Activated CD4-positive, CD25-positive, alpha-beta regulatory T cell (primary cell): ENCODE measurements at places on chromosomes 12 and 14.
A peak's percentile ranks its signal among the peaks of the same experiment; 100 is the strongest.

- DNase-seq: no peak
These were observed 498 bp downstream of the RACGAP1 start for GRCh38 chr12:50024805-50025186.

GRCh38 chr14:47438650-47439140 lies 236.7 kb downstream of the MDGA2 start:
- DNase-seq: no peak

GRCh38 chr14:100237735-100238418 lies 1.1 kb upstream of the YY1 start:
- DNase-seq: peak; percentile 27

GRCh38 chr14:94040247-94040646 lies 14.1 kb downstream of the OTUB2 start:
- no peak for DNase-seq

DNA sequence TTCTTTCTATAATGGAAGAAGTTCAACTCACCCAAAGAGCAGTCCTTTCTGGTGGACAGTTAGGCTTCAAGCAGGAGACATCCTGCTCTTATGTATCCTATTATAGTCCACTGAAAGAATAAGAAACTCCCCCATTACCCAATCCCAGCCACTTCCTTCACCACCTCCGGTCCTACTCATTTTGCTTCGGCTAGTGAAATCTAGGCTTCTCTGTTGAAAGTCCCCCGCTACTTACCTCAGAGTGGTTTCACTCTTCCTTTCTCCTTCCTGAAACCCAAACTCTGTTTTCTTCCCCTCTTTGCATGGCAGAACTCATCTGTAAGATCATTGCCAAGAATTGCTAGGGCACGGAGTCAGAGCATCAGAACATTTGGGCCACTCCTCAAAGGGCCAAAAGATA lies at the start of gene GPR84:
TSS of gene GPR84 (minus strand) at position 74 of the 400 bp plus-strand sequence. CDS start 635 bp downstream, outside the sequence.
- DNase-seq: no peak

GRCh38 chr14:80475074-80475473 lies 263.8 kb upstream of the DIO2 start:
- no peak for DNase-seq

DNA sequence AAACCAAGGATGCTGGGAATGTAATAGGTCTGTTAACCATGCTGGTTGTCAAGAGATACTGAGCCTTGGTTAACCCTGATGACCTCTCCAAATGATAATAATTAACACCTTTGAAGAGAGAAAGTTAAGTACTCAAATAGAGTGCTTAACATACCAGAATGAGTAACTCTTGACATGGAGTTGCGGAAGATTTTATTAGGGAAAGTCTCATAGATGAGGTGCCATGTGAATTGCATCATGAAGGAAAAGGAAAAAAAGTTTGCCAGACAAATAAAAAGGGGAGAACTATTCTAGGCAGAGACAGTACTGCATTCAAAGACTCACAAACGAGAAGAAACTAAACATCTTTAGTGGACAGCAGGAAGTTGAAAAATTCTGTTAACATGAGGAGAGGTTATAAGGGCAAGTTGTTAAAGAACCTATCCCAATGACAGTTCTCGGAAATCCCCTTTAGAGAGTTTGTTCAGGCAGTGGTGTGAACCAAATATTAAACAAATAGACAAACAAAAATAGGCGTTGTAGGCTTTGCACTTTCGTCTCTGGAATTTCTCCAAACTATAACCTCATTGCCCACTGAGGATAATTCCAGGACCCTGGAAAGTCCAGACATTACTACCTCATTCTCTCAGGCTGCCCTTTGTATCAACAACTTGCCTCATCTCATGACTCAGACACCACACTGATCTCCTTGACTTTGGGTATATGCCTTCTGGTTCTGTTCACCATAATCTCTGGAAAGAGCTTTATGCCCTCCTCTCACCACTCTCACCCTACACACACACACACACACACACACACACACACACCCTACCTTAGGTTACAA lies 435.0 kb downstream of the GXYLT1 start:
- no peak for DNase-seq

- DNase-seq: no peak
These were observed 12.2 kb upstream of the COL2A1 start for GRCh38 chr12:48016373-48017020.

DNA sequence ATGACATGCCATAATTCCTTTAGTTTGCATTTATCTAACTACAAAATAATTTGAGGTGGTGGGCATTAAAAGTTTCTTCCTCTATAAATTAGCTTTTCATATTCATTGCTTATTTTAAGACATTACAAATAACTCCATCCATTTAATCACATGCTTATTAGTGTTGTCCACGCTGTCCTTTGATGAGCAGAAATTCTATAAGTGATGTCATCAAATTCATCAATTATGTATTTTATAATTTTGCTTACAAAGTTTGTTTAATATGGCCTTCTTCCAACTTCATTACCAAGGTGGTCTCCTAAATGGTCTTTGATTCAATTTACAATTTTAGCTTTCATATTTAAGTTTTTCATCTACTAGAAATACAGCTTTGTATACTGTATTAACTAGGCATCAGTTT lies 173.5 kb downstream of the PRKD1 start:
- no peak for DNase-seq

- no peak for DNase-seq
These were observed 83.1 kb downstream of the ANO6 start for GRCh38 chr12:45298721-45299692.

DNA sequence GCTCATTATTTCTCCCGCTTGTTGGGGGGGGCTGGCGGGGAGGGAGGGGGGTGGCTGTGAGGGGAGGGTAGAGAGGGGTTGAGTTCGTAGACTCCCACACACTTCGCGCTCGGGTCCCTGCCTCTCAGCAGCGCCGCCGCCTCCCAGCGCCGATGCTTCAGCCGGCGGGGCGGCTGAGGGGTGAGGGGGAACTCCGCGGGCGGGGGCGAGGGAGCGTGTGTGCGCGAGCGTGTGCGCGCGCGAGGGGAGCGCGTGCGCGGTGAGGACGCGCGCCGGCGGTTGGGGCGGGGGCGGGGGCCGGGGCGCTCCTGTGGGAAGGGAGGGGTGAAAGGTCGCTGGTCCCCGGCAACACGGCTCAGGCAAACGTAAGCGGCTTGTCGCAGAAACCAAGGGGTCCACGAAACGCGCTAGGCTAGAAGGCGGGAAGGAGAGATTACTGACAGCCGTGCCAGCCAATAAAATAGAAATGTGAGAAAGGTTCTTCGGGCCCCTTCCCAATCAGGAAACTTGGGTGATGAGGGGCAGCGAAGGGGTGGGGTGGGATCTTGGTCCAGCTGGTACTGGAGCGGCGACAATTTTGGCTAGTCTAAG lies 343 bp upstream of the NOVA1 start:
- no peak for DNase-seq

- no peak for DNase-seq
These were observed 122.4 kb downstream of the SLC25A47 start for GRCh38 chr14:100445436-100446088.

- no peak for DNase-seq
These were observed 118.2 kb downstream of the METTL25 start for GRCh38 chr12:82476511-82476910.

GRCh38 chr14:70317969-70318634 lies 41.4 kb downstream of the COX16 start:
- DNase-seq: no peak

DNA sequence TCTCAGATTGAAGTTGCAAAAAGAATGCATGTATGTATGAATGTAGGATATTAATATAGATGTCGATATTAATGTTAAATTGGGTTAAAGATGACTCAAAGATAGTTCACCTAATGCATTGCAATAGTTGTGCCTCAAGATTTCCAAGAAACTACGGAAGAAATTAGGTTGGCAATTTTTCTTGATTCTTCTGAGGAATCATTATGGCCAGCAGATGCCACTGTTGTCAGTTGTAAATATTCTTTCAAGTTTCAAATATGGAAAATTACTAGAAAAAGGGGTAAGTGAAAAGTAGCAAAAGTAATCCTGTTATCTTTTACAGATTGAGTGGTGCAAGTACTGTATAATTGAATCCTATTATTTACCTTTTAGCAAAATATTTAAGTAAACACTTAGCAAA lies 202.1 kb downstream of the ADAMTS20 start:
- no peak for DNase-seq

DNA sequence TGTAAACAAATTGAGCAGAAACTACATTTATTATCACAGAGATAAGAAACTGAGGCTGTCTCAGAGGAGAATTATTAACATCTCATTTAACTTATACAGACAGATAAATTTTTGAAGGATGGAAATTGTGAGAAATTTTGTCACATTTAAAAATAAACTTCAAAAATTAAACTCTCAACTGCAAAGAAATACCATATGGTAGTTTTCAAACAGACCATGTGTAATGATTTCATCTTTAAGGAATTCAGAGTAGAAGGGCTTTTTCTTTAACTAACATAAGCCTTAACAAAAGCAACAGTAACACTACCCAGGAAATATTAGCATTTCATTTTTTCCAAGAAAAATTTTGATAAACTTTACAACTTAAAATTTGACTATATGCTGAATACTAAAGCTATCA lies 26.6 kb downstream of the NUP37 start:
- DNase-seq: no peak

- DNase-seq: no peak
These were observed 116.6 kb downstream of the CALM1 start for GRCh38 chr14:90513161-90514014.

DNA sequence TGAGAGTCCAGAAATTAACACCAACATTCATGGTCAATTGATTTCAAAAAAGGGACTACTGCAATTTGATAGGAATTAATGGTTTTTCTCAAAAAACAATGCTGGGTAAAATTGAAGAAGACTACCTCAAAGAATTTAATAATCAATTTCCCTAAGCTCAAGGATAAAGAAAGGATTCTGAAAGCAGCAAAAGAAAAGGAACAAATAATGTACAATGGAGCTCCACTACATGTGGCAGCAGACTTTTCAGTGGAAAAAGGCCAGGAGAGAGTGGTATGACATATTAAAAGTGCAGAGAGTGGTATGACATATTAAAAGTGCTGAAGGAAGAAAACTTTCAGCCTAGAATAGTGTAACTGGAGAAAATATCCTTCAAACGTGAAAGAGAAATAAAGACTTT lies 15.6 kb upstream of the TAS2R43 start:
- DNase-seq: no peak

- no peak for DNase-seq
These were observed 50.4 kb upstream of the RIN3 start for GRCh38 chr14:92463141-92463540.

GRCh38 chr12:71194657-71195056 lies 36.9 kb upstream of the TSPAN8 start:
- no peak for DNase-seq

- no peak for DNase-seq
These were observed 983 bp upstream of the COPS7A start for GRCh38 chr12:6722863-6723262.

DNA sequence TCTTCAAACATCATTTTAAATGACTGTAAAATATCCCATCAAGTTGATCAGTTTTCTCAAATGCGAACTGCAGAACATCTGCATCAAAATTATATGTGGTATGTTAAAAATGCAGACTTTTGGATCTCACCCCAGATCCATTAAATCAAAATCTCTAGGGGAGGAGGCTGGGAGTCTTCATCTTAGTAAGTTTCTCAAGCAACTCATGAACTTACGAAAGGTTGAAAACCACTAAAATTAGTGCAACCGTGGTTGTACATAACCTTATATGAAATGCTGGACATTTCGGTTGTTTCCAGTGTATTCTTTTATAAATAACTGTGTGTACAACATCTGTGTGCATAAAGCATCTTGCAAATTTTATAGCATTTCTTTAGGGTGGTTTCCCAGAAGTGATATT lies 39.2 kb downstream of the ZFP36L1 start:
- no peak for DNase-seq

DNA sequence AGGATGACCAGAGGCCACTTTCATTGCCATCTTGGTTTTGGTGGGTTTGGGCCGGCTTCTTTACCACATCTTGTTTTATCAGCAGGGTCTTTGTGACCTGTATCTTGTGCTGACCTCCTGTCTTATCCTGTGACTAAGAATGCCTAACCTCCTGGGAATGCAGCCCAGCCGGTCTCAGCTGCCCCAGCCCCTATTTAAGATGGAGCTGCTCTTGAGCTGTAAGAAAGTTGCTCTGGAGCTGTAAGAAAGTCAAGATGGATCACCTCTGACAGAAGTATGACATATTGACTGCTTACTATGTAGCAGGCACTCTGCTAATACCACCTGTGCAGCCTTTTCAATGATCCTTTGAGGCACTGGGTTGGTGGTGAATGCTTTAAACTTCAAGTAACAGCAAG lies 52.1 kb downstream of the RIN3 start:
- DNase-seq: no peak

DNA sequence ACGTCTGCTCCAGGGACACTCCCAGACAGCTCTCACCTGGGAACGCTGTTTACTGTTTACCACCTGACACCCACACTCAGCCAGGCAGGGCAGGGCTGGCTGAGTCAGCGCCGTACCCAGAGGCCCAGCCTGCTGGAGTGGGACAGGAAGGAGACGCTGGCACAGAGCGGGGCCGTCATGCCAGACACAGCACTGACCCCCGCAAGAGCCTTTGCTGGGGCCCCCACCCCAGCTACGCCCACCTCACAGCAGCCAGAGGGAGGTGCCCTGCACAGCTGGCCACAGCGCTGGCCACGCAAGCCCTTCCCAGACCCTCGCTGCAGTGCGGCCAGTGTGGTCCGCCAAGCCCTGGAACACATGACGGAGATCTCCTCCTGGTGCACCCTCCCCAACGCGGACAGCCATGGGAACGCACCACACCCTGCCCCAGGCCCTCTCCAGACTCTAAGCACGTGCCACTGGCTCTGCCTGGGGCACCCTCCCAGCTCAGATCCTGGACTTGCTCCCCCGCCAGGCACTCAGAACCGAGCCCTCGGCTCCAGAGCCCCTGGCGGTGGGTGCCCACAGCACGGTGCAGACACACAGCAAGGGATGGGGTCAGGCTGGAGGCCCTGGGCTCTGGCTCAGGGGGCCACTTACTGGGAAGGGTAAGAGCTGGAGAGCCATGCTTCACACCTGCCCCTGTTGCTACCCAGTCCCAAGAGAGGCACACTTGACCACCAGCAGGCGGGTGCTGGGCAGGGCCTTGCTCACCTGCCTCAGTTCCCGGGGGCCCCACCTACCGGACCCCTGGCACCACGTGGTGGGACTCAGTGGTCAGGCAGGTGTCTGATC lies 5.7 kb downstream of the AHNAK2 start:
- no peak for DNase-seq

GRCh38 chr14:55645845-55646832 lies 66.1 kb downstream of the KTN1 start:
- DNase-seq: no peak

DNA sequence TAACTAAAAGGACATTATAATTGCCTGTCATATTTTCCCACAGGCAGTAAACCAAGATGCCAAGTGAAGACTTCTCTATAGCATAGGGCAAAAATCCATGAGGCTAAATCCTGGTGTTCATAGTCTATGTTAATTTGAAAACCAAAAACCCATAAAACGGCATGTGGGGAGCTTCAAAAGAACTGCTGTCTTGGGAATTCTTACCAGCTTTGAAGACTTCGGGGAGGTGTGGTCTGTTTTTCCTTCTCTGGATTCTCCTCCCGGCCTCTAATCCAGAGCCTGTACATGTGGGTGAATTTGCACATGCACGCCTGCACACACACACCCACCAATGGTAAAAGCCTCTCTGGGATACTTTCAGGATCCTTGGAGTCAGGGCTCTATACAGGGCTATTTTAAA lies 61.9 kb upstream of the IFNG-AS1 start:
- DNase-seq: no peak
